SJSA1 (cell line): ENCODE measurements at places on chromosomes 7 and 10. TPM values are rescaled to one million over a fixed set of nuclear protein-coding genes. Genes with fewer than 3 reads are reported as not detected.

The GPER1 gene
- total RNA-seq: not detected in 2 replicates

The DEPP1 gene
- 4.9 and 6.8 TPM in 2 replicates for total RNA-seq

The WNT8B gene
- total RNA-seq: not detected in 2 replicates

The MYPN gene
- total RNA-seq: under 0.01 and 0.39 TPM in 2 replicates

The TPK1 gene
- total RNA-seq: 1.5 and 4.4 TPM in 2 replicates

The ADCY1 gene
- 0.05 TPM in 1 of 2 replicates, not detected in the other for total RNA-seq

The DYDC1 gene
- total RNA-seq: not detected in 2 replicates

The POLR2J gene
- total RNA-seq: 17.8 and 44.1 TPM in 2 replicates

GRCh38 chr7:55405856-55406541 lies 40.9 kb downstream of the LANCL2 start:
- DNase-seq: no peak
- peaks cover 6% of the 10 kb centered on the region for H3K4me1 ChIP-seq
- no peak overlapping the region for H3K27ac ChIP-seq
- H3K36me3 ChIP-seq: peaks cover 5% of the 10 kb centered on the region; the same call in 1 of the 2 replicates

GRCh38 chr7:44630792-44631457 lies 24.5 kb downstream of the OGDH start:
- H3K4me3 ChIP-seq: no peak overlapping the region
- DNase-seq: no peak
- peaks cover 15% of the 10 kb centered on the region for H3K36me3 ChIP-seq

DNA sequence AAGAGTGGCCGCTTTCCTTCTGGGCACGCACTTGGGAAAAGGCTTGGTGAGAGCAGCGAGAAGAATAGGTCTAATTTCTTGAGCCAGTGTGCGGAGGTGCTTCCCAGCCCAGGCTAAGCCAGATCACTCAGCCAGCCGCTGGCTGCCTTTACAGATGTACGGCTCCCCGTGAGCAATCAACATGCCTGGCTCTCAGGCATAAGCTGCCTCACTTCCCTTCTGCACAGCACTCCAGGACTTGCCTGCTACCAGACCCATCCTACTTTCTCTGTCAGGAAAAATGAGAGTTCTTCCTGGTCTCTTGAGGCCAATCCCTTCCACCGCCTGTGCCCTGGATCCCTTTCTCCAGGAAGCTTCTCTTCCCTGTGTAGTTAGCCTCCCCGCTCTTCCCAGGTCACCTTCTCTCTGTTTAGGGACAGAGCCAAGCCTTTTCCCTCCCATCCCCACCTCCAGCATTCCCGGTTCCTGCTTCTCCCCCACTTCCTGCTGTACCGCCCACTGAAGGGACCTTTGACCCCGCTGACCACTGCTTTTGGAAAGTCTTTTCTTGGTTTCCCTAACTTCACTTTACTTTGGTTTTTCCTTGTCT lies 1.1 kb upstream of the ACTR3C start:
- no peaks in the 10 kb centered on the region for H3K4me1 ChIP-seq
- DNase-seq: no peak
- H3K4me3 ChIP-seq: no peak overlapping the region
- H3K36me3 ChIP-seq: no peaks in the 10 kb centered on the region
- H3K27me3 ChIP-seq: no peaks in the 10 kb centered on the region
- H3K27ac ChIP-seq: no peak overlapping the region

GRCh38 chr10:73873142-73873837 lies 1.1 kb downstream of the CAMK2G start:
- H3K27ac ChIP-seq: no peak overlapping the region
- DNase-seq: no peak
- no peaks in the 10 kb centered on the region for H3K27me3 ChIP-seq
- H3K36me3 ChIP-seq: peaks cover 21% of the 10 kb centered on the region; the same call in 1 of the 2 replicates

GRCh38 chr10:126268013-126268920 lies 120.0 kb downstream of the ADAM12 start:
- no peaks in the 10 kb centered on the region for H3K27me3 ChIP-seq
- DNase-seq: no peak
- no peaks in the 10 kb centered on the region for H3K36me3 ChIP-seq
- H3K4me3 ChIP-seq: no peak overlapping the region

DNA sequence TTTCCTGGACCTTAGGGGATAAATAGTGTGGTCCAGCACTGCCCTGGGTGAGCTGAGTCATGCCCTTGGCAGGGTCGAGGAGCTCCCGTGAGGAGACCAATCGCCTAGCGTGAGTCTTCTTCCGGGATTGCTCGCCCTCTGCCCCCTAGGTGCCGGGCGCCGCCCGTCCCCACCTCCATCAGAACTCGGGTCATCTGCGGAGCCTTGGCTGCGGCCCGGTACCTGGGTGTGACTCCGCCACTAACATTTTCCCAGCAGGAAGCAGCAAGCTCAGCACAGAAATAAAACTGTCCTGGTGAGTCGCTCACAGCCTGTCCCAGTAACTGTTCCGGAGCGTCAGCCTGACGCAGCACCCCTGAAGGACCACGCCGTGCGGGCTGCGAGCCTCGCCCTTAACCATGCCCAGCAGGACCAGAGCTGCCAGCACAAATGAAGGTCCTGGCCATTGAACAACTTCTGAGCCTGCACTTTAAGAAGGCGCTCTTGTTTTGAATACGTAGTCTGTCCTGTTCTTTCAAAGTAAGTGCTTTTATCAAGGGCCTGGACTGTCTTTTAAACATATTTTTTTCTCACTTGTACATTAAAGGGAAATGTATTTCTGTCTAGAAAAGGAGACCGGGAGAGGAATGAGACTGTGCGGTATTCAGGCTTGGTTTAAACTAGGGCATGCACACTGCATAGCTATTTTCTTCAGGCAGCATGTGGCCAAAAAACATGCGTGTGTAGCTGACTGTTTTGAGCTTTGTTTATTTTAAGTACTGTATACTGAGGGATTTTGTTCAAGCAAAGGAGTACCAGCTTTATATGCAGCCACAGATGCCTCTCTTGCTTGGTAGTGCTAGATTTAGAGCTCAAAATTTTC lies 136.7 kb downstream of the HECW1 start:
- peaks cover 27% of the 10 kb centered on the region for H3K4me1 ChIP-seq
- no peaks in the 10 kb centered on the region for H3K27me3 ChIP-seq
- peak overlapping the region; percentile 83 for H3K27ac ChIP-seq
- peaks cover 2% of the 10 kb centered on the region; the same call in 1 of the 2 replicates for H3K36me3 ChIP-seq

DNA sequence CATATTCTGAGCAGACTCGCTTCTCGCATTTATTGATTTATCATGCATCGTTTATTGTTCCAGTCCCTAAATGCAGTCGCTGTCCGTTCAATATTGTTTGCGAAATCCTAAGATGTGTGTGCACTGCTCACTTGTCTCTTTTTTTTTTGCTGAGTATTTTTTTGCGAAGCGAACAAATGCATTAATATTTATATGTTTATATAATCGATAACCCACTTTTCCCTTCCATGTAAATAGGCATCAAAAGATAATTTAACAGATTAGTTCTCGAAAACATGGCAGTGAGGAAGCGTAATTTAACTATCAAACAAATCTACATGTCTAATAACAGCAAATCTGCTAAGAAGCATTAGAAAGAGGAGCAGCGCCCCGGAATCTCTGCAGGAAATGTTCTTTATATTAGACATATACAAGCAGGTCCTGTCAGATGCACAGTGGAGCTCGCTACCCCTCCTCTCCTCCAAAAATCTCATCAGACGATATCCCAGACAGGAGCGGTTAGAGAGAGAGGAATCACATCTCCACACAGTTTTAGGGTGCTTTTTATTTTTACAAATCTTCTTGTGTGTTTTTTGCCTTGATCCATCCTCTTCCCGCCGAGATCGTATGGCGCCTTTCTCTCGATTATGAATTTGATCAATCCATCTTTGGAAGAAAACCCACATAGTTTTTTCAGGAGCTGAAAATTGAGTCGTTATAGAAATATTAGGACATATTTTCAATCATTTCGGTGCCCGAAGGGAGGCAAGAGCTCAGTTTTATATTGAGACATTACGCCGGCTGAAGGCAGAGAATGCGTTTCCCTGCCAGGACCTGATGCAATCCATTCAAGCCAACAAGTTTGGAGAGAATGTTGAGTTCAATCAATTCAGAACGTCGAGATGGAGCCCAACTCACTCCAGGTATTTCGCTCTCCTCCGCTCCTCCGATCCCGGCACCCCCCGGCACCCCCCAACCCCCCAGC lies at the start of gene ARID5B:
Gene ARID5B, plus strand, starts transcription at position 871 of the 964 bp plus-strand sequence. Its CDS starts 11 bp downstream, at position 882.
- no peaks in the 10 kb centered on the region for H3K27me3 ChIP-seq
- peak within 1 kb of the TSS; percentile 74 for H3K4me3 ChIP-seq
- peaks cover 37% of the 10 kb centered on the region for H3K4me1 ChIP-seq

DNA sequence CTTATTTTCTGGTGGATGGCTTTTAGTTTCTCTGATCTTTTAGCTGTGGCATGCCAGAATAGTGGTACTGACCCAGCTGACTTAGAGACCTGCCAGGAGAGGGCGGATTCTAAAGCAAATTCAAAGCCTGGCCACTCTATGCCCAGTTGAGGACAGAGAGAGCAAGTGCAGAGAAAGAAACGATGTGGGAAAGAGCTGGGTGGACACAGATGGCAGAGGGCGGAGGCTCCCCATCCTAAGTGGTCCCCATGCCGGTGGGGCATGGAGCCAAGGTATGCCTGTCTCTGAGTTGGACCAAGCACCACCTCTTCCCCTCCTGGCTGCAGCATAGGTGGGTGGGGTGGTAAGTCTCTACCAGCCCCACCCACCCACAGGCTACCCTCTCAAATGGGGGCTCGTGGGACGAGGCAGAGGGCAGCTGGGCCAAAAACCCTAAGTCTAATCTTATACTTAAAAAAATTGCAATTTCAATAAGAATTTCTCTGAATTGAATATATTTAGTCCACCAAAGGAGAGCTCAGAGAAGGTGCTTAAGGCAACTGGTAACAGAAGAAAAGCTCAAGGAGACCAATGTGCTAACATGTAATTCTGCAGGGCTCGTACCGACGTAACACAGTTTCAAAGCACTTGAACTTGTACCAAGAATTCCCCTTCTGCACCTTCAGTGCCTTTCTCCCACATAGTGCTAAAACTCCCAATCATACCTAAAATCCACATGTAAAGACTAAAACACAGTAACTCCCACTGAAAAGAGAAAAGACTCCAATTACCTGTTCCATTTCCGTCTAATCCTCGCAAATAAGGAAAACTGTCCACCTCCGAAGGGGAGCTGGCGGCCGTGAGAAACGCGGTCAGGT lies 85.7 kb upstream of the NMT2 start:
- H3K27me3 ChIP-seq: 0 out of 2 replicates have a peak, but pooled peaks cover 2% of the 10 kb centered on the region
- no peaks in the 10 kb centered on the region for H3K4me1 ChIP-seq
- H3K36me3 ChIP-seq: peaks cover 30% of the 10 kb centered on the region
- no peak overlapping the region for H3K4me3 ChIP-seq
- H3K27ac ChIP-seq: no peak overlapping the region

DNA sequence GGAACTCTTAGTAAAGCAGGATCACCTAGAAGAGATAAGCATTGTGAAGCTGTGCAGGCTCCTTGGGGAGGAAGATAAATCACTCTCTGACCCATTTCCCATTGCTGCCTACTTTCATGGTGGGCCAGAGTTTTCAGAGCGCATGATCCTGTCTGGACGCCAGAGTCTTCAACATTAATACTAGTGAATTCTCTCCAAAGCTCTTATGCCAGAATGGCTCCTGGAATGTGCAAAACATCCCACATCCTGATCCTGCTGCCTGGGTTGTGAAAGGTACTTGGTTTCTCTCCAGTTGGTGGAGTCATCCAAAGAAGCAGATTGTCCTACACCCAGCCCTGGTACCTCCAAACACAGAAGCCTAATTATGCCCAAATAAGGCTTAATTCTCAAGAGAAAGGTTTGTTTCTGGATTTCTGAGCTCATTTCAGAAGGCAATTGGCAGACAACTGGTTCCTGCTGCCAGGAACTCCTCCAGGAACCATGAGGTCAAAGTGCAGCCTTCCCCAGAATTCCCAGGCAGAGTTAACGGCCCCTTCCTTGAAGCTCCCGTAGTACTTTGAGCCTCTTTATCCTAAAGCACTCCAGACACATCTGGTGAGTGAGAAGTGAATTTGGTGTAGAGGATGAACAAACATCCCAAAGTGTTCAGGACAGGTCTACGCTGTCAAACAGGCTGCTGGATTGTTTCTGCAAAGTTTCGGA lies 495.2 kb downstream of the PLXNA4 start:
- no peaks in the 10 kb centered on the region for H3K4me1 ChIP-seq
- no peak overlapping the region for H3K27ac ChIP-seq
- H3K4me3 ChIP-seq: no peak overlapping the region
- no peaks in the 10 kb centered on the region for H3K36me3 ChIP-seq
- peaks cover 14% of the 10 kb centered on the region; the same call in 1 of the 2 replicates for H3K27me3 ChIP-seq

DNA sequence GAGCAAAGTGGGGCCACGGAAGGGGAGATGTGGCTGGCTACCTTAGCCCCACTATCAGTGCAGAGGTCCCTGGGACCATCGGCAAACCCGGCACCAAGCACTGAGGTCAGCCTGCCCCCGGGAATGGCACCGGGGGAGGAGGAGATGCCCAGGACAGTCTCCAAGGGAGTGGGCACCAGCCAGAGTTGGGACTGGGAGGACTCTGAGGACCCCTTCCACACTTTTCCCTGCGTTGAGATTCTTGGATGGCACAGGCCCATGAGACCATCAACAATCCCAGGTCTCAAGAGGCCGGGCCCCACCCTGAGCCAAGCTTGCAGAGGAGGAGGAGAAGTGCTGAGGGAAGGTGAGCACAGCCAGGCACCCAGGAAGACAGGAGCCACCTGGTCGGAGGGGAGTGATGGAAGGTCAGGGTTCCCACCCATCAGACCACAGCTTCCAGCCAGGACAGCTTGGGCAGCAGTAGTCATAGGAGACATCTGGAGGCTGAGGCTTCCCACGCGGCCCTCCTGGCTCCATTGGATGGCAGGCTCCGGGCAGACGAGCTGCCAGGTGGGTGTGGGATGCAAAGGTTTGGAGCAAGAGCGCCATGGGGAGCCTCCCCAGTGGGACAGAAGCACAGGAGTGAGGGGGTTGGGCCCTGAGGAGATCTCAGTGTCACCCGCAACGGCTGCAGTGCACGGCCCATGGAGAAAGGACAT lies 2.6 kb upstream of the OPN4 start:
- H3K4me3 ChIP-seq: no peak overlapping the region
- no peak overlapping the region for H3K27ac ChIP-seq
- no peak for DNase-seq
- peaks cover 44% of the 10 kb centered on the region for H3K4me1 ChIP-seq
- H3K36me3 ChIP-seq: no peaks in the 10 kb centered on the region
- no peaks in the 10 kb centered on the region for H3K27me3 ChIP-seq
